ENCODE measurements at places on chromosomes 16 and 17. TPM values are rescaled to one million over a fixed set of nuclear protein-coding genes. Genes with fewer than 3 reads are reported as not detected.

The TNFRSF13B gene
- total RNA-seq, result not detected

The PHOSPHO1 gene
- total RNA-seq, result not detected

The CBX4 gene
- total RNA-seq, result 35.0 TPM

The PCGF2 gene
- 0.23 TPM for total RNA-seq

The CHST5 gene
- not detected for total RNA-seq

The GAS2L2 gene
- total RNA-seq, result not detected

The PPP1R1B gene
- total RNA-seq, result not detected

The TBC1D3K gene
- not detected for total RNA-seq

The MYH13 gene
- total RNA-seq, result not detected

DNA sequence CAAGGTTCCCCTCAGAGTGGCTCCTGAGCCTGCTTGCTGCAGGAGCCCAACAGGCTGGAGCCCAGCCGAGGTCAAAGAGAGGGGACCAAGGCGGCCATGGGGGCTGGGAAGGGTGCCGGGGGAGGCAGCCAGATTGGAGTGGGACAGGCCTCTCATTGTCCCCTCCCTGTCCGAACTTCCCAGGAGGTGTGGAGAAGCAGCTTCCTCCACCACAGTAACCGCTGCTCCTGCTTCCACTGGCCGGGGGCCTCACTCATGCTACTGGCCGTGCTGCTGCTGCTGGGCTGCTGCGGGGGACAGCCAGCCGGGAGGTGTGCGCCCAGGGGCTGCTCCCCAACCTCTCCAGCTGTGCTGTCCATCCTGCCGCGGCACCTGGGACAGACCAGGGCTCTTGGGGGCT, 29.3 kb downstream of the TMEM94 start:
- no peak for DNase-seq

DNA sequence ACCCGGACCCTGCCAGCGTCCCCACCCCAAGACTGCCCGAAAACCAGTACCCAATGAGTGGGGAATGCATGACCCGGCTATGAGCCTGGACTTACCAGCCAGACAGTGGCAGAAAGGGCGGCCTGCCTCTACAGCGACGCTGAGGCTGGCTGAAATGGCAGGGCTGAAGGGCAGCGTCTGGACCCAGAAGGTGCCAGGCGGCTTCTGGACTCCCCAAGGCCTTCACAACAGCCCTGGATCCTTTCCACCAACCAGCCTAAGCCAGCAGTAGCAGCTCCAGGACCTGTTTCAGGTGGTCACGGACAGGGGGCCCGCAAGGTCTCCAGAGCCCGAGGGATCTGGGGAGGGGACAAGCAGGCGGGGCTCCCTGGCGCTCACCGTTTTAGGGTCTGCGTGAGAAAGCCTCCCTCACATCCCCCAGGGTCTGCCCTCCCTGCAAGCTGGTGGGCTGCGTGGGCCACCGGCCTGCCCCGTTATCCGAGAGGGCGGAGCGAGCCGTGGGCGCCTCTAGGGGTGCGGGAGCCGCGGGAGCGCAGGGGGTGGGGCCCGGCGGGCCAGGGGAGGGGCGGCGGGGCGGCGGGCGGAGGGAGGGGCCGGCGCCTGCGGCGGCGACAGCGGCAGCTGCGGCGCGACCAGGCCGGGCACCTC, at the start of gene RIPOR1:
RIPOR1 (plus strand) TSS at position 608 of the 648 bp plus-strand sequence. CDS start 9,618 bp downstream, outside the sequence.
- DNase-seq, result peak; percentile 45

DNA sequence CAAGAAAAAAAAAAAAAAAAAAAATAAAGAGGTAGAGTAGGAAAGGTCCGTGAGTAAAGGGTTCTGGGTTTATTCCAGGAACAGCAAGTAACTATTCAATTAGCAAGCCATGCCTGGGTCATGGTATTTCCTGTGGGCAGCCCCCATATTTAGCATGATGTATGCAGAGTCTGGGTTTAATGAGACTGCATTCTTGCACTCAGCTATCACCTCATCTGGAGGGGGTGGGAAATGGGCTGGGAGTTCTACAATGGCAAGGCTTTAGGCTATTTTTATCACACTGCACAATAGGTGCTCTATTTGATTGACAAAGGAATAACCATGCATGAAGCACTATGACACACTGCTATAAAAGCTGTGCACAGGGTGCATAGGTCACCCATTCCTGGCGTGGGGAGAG, 104.0 kb upstream of the CCL2 start:
- DNase-seq, result no peak

- peak; percentile 55 for DNase-seq
Measured at GRCh38 chr16:4272114-4272956, 488 bp downstream of the TFAP4 start.

DNA sequence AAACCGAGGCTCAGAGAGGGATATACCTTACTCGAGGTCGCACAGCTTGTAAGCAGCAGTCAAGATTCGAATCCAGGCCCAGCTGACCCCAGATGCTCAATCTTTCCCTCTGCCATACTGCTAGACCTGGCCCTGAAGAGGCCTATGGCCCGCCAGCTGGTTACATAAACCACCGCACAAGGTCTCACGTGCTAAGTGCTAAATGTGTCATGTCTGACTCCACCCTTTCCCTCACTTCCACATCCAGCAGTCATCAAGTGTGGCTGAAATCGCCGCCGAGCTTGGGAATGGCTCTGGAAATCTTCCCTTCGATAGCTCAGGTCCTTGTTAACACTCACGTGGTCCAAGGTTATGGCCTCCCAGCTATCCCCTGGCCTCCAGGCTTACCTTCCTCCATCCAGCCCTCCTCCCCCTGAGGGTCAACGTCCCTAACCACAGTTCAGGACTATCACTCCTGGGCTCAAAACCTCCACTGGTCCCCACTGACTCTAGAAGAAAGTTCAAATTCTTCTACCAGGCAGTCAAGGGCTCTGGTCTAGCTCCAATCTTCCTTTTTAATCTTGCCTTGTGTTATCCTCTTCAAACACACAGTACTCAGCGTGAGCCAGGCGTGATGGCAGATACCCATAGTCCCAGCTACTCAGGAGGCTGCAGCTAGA, 3.5 kb downstream of the ZBTB4 start:
- no peak for DNase-seq

DNA sequence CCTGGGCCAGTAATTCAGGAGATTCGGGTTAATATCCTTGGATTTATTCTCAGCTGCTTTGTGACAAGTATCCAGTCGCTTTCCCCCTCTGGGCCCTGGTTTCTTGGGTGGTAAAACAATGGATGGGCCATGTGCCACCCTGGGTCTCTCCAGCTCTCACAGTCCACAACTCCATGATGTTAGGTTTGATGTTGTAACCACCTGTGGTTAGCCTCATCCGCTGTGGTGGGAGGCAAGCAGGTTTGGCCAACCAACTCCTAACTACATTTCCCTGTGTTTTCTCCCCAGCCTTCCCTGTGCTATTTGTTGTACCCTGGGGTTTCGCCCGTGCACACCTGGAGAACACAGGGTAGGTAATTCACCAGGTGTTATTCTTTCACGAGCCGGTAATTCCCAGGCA, 35.1 kb downstream of the GLP2R start:
- DNase-seq, result no peak

DNA sequence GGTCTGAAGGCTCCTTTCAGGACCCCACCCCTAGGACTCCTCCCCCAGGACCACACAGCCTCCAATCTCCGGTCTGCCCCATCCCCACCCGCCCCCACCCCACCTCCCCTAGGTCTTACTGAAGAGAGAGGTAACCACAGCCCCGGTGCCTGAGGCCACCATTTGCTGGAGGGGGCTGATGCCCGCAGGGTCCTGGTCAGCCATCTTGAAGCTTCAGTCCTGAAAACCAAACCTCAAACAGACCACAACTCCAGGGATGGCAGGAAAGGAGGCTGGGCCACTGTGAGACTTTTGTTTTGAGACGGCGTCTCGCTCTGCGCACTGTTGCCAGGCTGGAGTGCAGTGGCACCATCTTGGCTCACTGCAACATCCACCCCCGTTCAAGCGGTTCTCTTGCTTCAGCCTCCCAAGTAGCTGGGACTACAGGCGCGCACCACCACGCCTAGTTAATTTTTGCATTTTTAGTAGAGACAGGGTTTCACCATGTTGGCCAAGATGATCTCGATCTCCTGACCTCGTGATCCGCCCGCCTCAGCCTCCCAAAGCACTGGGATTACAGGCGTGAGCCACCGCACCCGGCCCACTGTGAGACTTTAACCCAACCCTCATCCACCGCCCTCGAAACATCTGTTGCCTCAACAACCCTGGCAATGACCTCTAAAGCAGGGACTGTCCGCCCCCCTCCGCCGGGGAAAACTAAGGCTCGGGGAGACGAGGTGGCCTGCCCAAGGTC, 1.1 kb downstream of the SLC25A39 start:
- DNase-seq, result peak; percentile 6

- no peak for DNase-seq
Measured at GRCh38 chr16:83912519-83913244, 13.8 kb downstream of the MLYCD start.

- DNase-seq, result no peak
Measured at GRCh38 chr16:72105978-72106377, 12.3 kb downstream of the DHX38 start.

GRCh38 chr17:9261081-9262012, 240.0 kb downstream of the NTN1 start:
- DNase-seq, result no peak

DNA sequence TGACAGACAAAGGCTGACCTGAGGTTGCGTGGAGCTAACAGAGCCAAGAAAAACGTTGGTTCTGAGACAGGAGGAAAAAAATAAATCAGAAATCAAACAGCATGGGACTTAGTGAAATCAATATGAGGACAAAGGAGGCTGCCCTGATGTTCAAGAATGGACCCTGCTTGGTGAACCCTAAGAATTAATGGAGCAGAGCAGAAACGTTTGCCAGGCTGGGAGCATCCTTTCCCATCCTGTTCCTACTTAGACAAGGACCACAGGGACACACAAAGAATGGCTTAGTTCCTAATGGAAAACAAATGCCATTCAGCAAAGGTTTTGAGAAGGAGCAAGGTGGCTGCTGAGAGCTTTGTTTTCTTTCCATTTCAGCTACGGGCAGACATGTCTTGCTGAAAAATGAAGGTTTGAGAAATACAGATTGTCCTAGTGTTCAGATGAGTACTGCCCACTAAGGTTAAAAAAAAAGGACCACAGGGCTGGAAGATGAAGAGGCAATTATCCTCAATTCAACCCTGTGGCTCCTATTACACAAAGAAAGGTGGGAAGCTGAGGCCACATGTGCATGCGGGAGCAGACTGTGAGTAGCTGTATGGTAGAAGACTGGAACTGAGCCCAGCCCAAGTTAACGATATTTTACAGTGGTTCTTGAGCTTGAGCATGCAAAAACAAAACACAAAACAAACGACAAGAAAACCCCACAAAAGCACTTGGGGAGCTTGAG, 230.1 kb downstream of the SLC39A11 start:
- no peak for DNase-seq

- DNase-seq, result no peak
Measured at GRCh38 chr17:36791150-36791941, 145.9 kb upstream of the LHX1 start.

- DNase-seq, result no peak
Measured at GRCh38 chr17:79748295-79749099, 17.8 kb downstream of the ENPP7 start.

Data from activated CD4-positive, alpha-beta T cell treated with anti-CD3 and anti-CD28 coated beads, Interleukin-2, amount 10 ng/mL, durations not matched to agents 7 days and 5 days (primary cell).